ENCODE measurements at places on chromosomes 12 and 14. TPM values are rescaled to one million over a fixed set of nuclear protein-coding genes. Genes with fewer than 3 reads are reported as not detected.

Gene KLRC1
- not detected for total RNA-seq

Gene GUCY2C
- 0.11 TPM for total RNA-seq

Gene TOMM20L
- total RNA-seq = not detected

Gene ISM2
- 0.13 TPM for total RNA-seq

Gene BEGAIN
- 6.8 TPM for total RNA-seq

Gene LALBA
- total RNA-seq = not detected

Gene ANO2
- total RNA-seq = 0.32 TPM

Gene CLEC9A
- not detected for total RNA-seq

Gene ESR2
- 0.13 TPM for total RNA-seq

Gene DIABLO
- total RNA-seq = 54.7 TPM

Gene KERA
- total RNA-seq = not detected

Gene TNS2
- 85.7 TPM for total RNA-seq

Gene INSM2
- total RNA-seq = not detected

Gene CEBPE
- total RNA-seq = 0.13 TPM

Gene KRT79
- not detected for total RNA-seq

Gene DPY19L2
- 0.65 TPM for total RNA-seq

Gene GMFB
- 140 TPM for total RNA-seq

Gene OR4Q3
- total RNA-seq = not detected

Gene CYP46A1
- total RNA-seq = 1.1 TPM

Gene FKBP11
- 31.5 TPM for total RNA-seq

Gene CERS5
- 43.2 TPM for total RNA-seq

Gene GLIPR1L1
- total RNA-seq = not detected

Gene SPX
- total RNA-seq = 4.8 TPM

Gene PLEKHG7
- not detected for total RNA-seq

Gene KITLG
- 14.9 TPM for total RNA-seq

Gene GDF3
- total RNA-seq = not detected

Gene SERPINA12
- total RNA-seq = not detected

Gene SYNDIG1L
- under 0.01 TPM for total RNA-seq

Gene SOAT2
- 0.11 TPM for total RNA-seq

Gene CDC42BPB
- total RNA-seq = 83.0 TPM

Gene ACRBP
- 0.26 TPM for total RNA-seq

Gene RDH16
- total RNA-seq = 0.13 TPM

Gene CCDC197
- not detected for total RNA-seq

Gene PTCSC3
- not detected for total RNA-seq

Gene KIF5A
- under 0.01 TPM for total RNA-seq

Gene DPF3
- 1.6 TPM for total RNA-seq

Gene JKAMP
- total RNA-seq = 123 TPM

Gene TMEM179
- 0.11 TPM for total RNA-seq

Gene AGAP2
- total RNA-seq = 0.11 TPM

Gene SLC6A13
- total RNA-seq = not detected

Gene POTEG
- not detected for total RNA-seq

All from articular chondrocyte of knee joint (primary cell).